ENCODE measurements at places on chromosomes 2 and 18.
A peak's percentile ranks its signal among the peaks of the same experiment; 100 is the strongest.

DNA sequence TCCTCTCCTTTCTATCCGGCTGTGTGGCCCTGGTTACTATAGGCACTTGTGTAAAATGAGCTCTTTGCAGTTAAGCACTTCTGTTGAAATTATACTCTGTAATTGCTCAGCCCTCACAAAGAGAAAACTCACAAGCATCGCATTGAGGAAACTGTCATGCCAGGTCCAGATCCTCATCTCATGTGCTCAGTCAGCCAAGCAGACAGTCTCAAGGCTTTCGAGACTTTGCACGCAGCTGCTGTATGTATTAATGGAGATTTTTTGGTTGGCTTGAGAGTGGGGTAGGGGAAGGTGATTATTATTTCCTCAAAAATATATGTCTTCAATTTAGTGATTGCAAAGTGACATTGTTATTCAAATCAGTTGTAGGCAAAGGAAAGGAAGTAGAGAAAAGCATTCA, 33.0 kb upstream of the PHLPP1 start:
- DNase-seq, result no peak

GRCh38 chr18:78816916-78817315, 162.7 kb upstream of the SALL3 start:
- no peak for DNase-seq

- DNase-seq, result peak; percentile 83
These were observed 1.3 kb downstream of the BCL2 start for GRCh38 chr18:63317982-63318888.

- no peak for DNase-seq
These were observed 113.4 kb downstream of the AP1S3 start for GRCh38 chr2:223723954-223724411.

DNA sequence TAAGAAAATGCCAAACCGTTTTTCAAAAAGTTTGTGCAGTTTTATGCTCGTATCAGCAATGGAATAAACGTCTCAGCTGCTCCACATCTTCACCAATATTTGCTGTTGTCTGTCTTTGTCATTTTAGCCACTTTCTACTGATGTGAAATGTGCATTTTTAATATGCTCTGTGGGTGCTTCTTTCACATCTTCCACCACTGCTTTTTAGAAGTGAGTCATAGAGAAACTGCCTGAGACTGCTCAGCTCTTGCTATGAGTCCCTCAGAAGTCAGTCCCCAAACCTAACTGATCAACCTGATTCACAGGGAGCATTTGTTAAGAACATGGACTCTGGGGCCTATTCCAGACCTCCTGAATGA, 41.0 kb upstream of the EPC2 start:
- no peak for DNase-seq

DNA sequence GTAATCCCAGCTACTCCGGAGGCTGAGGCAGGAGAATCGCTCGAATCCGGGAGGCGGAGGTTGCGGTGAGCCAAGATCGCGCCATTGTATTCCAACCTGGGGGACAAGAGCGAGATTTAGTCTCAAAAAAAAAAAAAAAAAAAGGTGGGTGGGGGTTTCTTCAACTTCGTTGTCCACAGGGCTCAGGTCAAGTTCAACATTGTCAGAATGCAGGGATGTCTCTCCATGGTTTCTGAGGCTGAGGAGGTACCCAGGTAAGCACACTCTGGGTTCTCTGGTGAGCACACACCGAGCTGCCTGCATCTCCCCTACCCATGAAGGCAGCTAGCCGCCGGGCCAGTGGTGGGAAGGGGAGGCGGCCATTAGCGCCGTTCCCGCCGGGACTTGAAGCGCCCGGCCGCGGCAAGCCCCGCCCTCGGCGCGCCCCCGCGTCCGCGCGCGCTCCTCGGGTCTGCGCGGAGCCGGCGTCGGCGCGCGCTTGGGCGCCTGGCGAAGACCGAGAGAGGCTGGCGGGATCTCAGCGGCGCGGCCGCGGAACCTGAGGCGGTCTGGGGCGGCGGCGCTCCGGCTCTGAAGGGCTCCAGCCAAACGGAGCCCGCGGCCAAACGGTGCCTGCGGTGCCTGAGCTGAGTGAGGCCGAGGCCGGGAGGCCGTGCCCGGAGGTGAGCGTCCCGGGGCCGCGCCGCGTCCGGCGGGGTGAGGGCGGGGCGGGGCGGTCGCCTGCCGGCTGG, at the start of gene UBXN2A:
TSS of gene UBXN2A (plus strand) at position 477 of the 731 bp plus-strand sequence. CDS start 17,852 bp downstream, outside the sequence.
- DNase-seq, result peak; percentile 63

DNA sequence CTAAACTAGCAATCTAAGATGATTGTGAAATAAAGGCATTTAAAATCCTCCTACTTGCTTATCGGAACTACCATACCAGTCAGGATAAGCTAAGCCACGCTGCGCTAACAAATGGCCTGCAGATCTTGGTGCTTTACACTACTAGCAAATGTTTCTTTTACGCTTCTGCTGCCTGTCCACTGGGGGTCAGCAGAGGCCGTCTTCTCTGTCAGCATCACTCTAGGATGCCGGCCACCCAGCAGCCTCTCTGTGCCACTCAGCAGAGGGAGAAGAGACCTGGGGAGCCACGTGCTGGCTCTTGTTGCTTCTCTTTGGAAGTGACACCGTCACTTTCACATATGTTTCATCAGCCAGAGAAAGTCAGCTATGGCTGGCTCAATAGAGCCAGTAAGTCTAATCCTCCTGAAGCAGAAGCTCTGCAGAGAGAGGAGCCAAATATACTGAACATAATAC, 36.6 kb downstream of the COPS8 start:
- DNase-seq, result peak; percentile 63

DNA sequence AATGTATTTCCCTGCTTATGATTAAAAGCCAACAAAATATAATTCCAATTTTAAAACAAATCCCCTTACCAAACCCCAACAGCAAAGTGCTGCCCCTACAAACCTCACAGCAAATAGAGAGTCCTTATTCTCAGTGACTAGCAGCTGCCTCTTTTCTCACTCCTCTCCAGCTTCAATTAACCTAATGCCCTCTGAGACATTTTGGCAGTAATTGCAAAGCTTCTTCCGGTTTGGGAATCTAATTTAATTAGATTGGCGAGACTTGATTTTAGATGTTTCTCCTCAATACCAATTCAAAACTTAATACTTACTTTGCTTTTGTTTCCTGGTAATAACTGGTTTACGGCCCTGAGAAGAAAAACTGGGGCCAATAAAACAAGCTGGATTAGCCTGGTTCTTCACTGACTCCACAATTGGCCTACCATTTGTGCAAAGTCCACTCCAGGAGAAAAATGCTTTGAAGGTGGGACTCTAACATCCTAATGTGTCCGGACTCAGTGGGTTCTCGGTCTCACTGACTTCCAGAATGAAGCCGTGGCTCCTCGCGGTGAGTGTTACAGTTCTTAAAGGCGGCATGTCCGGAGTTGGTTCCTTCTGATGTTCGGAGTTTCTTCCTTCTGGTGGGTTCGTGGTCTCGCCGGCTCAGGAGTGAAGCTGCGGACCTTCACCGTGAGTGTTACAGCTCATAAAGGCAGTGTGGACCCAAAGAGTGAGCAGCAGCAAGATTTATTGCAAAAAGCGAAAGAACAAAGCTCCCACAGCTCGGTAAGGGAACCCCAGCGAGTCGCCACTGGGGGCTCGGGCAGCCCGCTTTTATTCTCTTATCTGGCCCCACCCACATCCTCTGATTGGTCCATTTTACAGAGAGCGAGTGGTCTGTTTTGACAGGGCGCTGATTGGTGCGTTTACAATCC, 52.8 kb downstream of the SLC35F5 start:
- no peak for DNase-seq

DNA sequence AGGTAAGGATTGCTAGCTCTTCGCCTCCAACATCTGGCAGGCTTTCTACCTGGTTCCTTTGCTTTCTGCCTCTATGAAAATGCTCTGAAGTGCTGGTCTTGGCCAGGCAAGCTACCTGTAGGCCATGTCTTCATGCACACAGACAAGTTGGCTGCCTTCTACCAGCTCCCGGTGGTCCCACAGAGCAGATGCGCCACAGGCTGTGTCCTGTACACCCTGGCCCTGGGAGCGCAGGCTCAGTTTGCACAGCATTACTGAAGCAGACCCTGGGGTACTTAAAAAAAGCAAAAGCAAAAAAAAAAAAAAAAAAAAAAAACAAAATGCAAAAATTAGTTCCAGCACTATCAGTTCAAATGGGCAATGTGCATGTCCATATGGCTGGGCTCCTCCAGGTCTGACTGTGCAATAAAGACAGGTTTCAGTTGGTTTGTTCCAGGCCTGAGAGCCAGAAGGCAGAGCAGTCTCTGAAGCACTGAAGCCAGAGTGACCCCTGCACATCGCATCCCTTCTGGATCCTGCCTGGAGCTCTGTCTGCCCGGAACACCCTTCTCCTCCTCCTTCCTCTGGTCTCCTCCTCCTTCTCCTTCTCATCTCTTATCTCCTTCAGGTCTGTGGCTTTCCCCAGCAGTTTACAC, 288.0 kb upstream of the REV1 start:
- DNase-seq, result no peak

DNA sequence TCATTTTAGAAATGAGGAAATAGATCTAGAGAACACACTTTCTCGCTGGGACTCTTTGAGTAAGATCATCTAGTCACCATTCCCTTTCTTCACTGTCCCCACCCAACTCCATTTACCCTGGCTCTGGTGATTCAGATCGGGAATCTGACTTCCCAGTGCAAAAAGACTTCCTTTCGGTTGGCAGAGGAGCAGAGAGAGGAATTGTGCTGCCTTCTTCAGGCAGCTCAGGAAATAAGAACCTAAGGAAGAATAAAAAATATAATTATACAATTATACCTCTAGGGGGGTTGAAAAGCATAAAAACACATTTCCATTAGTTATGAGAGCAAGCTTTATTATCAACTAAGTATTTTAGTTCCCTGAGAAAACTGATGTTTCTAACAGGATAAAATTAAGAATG, 9.3 kb upstream of the MPP4 start:
- DNase-seq, result no peak

GRCh38 chr2:104163611-104164130, 690.2 kb upstream of the POU3F3 start:
- no peak for DNase-seq

DNA sequence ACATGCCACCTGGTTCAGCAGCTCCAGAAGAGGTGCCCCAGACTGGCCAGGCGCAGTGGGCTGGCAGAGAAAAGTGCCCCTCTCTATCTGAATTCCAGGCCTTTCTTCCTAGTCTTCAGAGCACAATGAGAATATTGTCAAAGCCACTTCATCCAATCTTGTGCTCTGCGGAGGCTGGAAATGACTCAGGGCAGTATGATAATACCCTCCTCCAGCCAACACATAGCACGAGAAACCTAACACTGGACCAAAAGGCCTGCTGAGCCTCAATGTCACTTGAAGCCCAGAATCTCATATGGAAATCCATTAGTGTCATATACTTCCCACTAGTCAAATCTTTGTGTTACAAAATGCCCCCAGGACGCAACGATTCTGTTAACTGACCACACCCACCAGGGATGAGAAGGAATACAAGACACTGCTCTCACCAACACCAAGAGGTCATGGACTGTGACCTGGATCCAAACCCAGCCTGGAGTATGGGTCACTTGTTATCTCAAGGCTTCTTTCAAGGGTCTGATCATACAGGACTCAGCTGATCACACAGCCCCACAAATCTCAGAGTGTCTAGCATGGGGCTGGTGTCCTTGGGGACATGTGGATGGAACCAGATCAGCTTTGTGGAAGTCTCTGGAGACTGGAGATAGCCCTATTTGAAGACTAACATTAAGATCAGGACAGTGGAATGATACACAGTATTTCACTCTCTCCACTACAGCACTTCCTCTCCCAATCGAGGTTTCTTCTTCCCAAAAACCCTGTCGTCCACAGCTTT, 10.1 kb downstream of the KIF3C start:
- DNase-seq, result no peak

DNA sequence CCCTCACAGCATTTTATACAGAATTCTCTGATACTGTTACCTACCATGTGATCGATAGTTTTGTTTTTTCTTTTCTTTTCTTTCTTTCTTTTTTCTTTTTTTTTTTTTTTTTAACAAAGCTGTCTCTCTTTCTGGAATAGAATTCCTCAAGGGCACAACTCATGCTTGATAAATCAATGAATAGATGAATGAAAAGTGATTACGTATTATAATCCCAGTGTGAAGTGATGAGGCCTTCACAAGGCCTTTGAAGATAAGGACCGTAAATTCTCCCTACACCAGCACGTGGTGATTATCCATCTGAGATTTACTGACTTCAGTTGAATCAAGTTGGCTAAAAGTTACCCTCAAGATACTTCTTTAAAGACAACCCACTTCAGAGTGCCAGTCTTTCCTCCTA, 46.6 kb upstream of the RMDN2 start:
- DNase-seq, result no peak

- no peak for DNase-seq
These were observed 77.9 kb upstream of the ARL5A start for GRCh38 chr2:151905963-151906632.

- no peak for DNase-seq
These were observed 305.1 kb upstream of the GULP1 start for GRCh38 chr2:187986390-187987105.

DNA sequence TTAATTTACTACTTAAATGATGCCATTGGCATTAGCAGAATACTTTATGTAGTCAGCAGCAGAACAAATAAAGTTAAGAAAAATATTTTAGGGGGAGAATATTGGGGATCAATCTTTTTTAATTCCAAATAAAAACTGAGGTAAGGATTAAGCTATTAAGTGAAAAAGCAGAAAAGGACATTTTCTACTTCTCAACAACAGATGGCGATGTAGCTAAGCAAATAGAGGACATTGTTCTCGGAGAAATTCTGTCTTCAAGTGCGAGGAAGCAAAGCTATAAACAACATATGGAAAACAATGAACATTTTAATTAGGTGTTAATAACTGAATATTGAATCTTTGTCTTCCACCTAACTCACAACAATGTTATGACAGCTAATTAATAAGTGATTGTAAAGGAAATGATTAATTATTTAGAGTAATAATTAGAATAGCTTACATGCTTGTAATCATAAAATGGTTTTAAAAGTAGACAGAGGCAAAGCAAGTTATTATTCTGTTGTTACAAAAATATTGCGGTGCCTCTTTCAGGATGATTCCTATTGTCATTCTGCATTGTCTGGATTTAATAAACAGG, 32.9 kb upstream of the CCDC93 start:
- no peak for DNase-seq

- no peak for DNase-seq
These were observed 31.3 kb upstream of the CNTNAP5 start for GRCh38 chr2:123993728-123994323.

- no peak for DNase-seq
These were observed 166.5 kb upstream of the COPS8 start for GRCh38 chr2:236919209-236919608.

DNA sequence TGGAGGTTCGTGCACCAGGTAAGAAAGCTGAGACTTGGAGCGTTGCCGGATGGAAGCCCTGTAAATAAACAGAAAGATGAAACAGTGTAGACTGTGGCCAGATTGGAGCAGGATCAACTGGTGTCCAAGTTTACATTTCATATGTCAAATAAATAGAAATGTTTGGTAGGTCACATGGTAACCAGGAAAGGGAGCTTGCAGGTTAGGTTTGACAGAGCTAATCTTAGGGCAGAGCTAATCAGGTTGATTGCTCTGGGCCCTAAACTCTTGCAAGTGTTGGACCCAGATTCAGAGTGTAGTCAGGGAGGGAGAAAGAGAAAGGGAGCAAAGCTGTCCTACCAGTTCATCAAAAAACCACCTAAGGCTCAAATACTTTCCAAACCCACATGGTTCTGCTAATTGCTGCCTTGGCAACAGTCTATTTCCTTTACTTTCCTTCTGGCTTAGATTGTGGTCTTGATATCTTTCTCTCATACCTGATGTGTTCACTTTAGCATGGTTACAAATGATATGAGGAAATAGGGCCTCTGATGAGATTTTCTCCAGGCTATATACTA, 63.2 kb downstream of the G6PC2 start:
- DNase-seq, result peak; percentile 70

- DNase-seq, result no peak
These were observed 250.6 kb downstream of the CYP26B1 start for GRCh38 chr2:71897137-71897480.

- no peak for DNase-seq
These were observed 235.3 kb downstream of the LRATD1 start for GRCh38 chr2:14867853-14868252.

Data from breast epithelium (tissue), 4 donors.